ENCODE measurements at places on chromosomes 11 and 22. TPM values are rescaled to one million over a fixed set of nuclear protein-coding genes. Genes with fewer than 3 reads are reported as not detected.

DNA sequence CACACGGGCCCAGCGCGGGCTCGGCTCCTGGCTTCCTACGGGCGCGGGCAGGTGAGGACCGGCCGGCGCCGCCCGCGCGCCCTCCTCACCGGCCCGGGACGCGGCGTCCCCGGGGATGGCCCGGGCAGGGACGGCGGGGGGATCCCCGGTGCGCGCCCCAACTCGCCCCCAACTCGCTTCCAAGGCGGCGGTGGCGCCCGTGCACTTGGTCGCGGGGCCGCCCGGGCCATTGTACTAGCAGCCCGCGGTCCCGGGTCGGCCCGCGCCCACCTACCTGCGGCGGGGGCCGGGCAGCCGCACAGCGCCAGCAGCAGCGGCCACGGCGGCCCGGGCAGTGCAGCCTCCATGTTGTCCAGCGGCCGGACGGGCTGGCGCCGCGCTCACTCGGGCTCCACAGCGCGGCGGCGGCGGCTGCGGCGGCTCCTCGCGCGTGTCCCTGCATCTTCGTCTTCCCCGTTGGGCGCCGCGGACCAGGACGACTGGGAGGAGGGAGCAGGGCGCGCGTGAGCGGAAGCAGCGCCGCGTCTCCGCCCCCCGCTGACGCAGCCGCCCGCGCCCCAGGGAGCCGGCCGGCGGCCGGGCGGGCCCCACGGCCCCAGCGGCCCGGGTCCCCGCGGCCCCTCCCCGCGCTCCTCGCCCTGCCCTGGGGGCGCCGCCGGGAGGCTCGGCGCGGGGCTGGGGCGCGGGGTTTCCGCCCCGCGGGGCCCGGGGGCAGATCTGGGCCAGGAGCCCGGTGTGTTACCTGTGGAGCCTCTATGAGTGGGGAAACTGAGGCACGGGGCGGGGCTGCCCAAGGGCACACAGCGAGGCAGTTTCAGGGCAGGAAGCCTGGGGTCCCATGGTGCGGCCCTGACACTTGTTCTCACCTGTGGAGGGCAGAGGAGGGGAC, 159.3 kb upstream of the GRK3 start:
- DNase-seq, result no peak

DNA sequence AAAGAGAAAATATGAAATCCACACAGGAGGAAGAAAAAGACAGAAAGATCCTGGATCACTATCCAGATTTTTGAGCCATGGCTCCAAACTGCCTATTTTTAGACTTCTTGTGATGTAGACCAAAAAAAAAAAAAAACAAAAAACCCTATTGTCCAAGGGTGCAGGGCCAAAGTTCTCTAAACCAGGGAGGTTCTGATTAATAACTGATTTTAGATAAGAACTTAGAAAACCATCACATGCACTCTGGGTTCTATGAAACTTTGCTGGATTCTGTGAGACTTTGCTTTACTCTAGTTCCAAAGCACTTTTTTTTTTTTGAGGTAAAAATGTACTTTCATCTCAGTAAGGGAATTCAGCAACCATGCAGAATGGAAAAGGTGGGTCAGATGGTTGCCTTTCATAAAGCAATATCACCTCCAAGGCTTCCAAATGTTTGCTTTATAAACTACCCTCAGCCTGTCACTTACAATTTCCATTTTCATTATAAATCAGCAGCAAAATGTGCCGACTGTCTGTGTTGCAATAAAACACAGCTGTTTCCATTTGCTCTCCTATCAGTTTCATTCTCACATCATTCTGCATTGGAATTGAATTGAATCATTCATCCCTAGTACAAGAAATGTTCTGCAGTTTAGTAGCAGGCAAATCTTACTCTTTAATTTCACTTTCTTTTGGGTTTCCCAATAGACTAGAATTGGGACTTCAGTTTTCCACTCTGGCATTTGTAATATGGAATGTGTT, 1584.3 kb upstream of the RAG2 start:
- no peak for DNase-seq

GRCh38 chr11:116176484-116177005, 596.2 kb downstream of the BUD13 start:
- no peak for DNase-seq

DNA sequence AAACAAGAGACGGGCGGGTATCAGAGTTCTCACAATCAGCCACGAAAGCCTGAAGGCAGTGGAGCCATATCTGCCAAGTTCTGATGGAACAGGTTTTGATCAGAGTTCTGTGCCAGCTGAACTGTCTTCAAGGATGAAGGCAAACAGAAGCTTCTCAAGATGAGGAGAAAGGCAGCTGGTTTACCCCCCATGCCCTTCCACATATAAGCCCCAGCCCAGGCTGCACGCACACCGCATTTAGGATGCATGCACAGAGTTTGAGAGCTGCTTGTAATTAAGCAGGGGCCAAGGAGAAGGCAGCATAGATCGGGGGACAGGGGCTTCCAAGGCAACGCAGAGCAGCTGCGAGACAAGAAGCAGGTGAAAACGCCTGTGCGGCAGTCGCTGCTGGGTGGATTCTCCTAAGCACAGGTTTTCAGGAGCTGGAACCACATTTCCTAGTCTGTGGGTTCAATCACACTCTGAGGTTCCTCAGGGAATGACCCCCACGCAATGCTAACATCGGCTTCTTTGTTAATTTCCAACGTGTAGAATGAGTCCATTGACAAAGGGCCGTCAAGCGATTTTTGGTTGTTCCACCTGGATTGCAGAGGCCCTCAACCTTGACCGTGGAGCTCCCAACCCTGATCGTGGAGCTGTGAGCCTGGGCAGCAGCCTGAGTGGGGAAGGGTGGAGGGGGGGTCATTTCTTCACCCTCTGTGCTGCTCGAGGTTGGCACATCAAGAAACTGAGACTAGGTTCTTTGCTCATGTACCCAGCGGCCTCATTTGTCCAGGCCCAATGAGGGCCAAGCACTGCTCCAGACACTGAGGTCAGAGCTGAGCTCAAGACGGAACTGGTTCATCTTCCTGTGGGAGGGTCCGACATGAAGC, 81.7 kb upstream of the SHISAL1 start:
- peak; percentile 72 for DNase-seq

DNA sequence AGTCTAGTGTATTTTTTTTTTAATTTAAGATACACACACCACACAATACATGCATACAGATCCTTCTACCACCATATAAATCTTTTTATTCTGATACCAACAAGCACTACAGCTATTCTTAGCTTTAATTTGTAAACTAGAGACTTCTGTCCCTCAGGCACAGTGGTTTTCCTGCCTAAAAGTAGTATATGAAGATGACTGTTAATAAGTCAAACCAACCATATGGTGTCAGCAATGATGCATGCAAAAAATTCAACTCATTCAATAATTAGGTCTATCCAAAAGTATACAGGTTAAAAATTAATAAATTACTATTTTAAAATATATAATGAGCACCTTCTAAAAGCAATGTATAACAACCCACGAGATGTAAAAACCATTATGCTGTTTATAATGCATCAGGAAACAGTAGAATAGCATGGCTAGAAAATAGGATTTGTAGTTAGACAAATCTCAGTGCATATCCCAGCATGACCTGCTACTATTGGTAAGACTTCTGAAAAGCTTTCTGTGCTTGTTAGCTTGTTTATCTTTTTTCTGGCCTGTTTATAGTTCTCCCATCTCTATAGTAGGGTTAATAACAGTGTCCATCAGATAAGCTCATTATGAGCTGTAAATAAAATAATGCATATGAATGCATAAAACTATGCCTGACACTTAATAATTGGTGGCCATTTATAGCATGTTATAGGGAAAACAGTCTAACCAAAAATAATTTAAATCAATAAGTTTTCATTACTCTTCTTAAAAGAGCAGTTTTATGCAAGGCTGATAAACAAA, 10.2 kb downstream of the RAB38 start:
- no peak for DNase-seq

- no peak for DNase-seq
Observed at GRCh38 chr11:78203184-78203583, 14.5 kb downstream of the USP35 start.

- DNase-seq, result no peak
Observed at GRCh38 chr11:27409742-27410141, 46.7 kb upstream of the CCDC34 start.

DNA sequence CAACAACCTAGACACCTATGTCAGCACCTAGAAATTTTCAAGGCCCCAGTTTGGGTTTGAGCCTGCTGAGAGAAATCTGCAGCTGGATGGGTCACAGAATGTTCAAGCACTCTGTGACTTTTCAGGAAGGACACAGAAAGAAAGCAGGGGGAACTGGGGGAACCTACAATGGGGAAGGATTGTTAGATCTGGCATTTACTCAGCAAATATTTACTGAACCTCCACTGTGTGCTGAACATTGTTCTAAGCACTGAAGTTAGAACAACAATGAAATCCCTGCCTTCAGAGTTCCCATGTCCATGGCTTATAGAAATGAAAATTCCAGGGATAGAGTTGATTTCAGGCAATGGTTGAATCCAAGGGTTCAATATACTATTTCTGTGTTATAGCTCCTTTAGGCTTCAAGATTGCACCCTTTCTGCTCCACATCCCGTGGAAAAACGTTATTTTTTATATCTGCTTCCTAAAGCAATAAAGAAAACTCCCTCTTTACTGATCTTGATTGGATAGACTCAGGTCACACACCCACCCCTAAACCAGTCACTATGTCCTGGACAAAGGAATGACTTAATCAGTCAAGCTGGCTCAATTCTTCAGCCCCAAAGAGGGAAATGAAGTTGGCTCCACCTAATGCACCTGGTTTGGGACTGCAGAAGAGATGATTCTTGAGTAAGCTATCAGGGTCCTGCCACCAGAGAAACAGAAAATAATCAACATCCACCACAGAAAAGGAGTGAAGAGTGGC, 95.1 kb downstream of the OR5AK2 start:
- no peak for DNase-seq

GRCh38 chr11:68036717-68037239, 2.0 kb upstream of the TCIRG1 start:
- DNase-seq, result no peak

Gene TMEM45B
- 0.87 TPM for total RNA-seq

Gene KCNC1
- not detected for total RNA-seq
